ENCODE measurements at places on chromosomes 5 and 9. TPM values are rescaled to one million over a fixed set of nuclear protein-coding genes. Genes with fewer than 3 reads are reported as not detected.

GRCh38 chr5:34002629-34003328, 5.1 kb downstream of the AMACR start:
- DNase-seq, result no peak

DNA sequence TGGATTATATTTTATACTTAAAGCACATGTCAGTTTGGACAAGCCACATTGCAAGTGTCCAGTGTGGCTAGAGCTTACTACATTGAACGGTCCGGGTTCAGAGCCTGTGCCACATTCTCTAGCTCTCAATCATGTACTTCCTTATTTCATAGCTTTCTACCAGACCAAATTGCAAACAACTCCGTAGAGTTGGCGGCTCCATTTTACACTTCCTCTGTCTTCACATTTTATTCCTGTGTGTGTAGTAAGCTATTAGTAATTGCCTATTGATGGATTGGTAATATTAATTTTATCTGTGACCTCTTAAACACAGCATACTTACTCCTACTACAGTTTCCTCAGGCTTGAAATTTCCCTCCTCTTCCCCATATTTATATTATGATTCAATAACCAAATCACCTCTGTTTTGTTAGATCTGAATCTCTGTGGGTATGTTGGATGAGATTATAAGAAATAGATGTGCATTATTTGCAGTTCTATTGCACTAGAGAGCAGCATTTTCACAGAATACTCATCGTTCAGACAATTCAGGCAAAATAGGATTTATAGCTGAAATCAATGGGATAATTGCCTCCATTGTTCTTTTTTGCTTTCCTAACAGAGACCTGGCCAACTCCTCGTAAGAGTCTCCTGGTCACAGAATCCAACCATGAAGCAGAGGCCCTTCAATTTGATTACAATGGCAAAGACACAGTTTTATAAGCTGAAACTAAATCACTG, 29.0 kb upstream of the C9orf72 start:
- DNase-seq, result no peak

DNA sequence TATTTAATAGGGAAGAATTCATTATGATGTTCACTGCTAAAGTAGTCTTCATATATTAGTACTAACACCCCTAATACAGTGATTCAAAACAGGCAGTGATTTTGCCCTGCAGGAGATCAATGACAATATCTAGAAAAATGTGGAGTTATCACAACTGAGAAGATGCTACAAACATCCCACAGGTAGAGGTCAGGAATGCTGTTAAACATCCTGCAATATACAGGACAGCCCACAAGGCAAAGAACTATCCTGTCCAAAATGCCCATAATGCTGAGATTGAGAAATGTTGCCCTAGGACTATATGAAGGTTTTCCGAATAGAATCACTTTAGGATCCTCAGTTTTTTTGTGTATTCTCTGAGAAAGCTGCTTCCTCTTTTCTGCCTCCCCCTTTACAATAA, 15.3 kb downstream of the RORB start:
- DNase-seq, result no peak

FOXI1 gene
- total RNA-seq, result not detected

TGFBI gene
- total RNA-seq, result 96.4 TPM
